ENCODE measurements at places on chromosomes 5 and 9.

GRCh38 chr9:69857828-69858227 is 37.2 kb downstream of the CFAP95 start:
- no peak for DNase-seq

DNA sequence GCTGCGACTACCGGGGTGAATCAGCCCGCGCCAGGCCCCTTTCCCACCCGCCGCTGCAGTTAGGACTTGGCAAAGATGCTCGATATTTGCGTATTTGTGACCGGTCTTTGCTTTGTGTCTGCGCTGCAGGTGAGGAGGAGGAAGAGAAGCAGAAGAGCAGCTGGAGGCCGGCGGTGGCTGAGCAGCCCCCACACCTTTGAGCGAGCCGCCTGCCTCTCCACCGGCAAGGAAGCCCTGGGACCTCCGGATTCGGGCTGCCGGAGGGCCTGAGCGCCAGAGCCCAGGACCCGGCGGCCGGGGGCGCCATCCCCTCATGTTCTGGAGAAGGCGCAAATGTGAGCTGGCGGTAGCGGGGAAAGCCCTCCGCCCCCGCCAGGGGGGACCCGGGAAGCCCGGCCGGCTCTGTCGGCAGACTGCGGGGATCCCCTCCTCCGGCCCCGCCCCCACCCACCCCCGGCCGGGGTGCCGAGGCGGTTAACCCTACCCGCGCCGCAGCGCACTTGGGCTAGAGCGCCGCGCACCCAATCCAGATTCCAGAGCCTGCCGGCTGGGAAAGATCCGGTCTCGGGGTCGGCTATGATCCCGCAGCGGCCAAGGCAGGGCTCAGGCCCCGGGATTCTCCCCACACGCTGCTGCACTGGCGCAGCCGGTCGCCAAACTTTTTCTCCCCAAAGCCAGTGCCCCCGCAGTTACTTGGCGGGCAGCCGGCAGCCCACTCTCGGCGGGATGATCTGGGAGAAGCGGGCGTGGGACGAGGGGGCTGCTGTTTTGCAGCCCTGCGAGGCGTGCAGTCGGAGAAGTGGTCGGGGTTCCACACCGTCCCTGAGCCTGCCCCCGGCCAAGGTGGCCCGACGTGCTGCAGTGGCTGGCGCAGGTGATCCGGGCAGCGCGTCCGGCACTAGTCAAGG is 800 bp upstream of the KCNN2 start:
- DNase-seq = no peak

GRCh38 chr9:130330202-130330862 is 64.8 kb downstream of the HMCN2 start:
- no peak for DNase-seq

- no peak for DNase-seq
These were observed 5.8 kb downstream of the ANKDD1B start for GRCh38 chr5:75616971-75617621.

DNA sequence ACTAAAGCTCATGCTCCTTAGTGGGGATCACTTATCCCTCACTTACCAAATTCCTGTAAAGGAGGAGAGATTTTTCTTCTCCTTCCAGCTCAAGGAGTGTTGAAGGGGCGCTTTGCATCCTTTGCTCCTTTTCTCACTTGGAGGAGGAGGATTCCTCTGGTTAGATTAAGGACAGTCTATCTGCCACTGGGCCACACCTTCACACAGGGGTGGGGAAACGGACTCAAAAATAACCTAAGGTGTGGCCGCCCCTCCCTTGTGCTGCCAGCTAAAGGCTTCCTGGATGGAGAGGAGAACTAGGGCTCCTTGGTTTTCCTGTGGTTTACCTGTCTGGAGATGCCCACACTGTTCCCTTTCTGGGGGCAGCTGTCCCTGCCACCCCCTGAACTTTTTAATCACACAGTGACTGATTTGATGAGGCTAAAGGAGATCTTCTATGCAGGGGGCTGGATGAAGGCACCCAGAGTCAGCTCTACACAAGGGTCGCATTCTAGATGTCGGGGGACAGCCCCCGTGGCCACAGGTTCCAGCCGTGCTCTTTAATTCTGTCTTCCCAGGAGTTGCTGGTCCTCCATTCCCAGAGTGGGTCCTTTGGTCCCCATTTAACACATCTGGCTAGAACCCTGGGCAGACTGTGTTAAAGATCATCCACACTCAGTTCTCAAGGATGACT is 14.4 kb downstream of the GLRX start:
- no peak for DNase-seq

DNA sequence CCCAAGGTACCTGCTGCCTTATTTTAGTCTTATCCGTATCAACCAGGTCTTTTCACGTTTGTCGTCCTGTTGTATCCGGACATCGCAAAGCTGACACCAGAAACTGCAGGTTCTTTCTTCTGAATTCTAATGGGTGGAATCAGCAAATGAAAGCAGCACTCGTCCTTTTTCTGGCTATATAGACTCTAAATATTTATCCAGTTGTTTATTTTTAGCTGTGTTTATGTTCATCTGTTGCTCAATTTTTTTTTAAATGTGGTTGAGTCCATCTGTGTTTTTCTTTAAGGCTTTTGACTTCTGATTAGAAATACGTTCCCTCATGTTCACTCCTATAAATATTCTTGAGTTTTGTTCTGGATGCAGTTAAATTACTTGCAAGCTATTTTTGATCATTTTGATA is 831.7 kb downstream of the MTRR start:
- DNase-seq = no peak

- no peak for DNase-seq
These were observed 5.4 kb downstream of the NNT start for GRCh38 chr5:43608406-43608805.

- DNase-seq = no peak
These were observed 97.6 kb upstream of the ADAMTS19 start for GRCh38 chr5:129362456-129362855.

GRCh38 chr9:18255747-18256146 is 218.2 kb upstream of the ADAMTSL1 start:
- DNase-seq = no peak

GRCh38 chr9:14526504-14526903 is 166.7 kb downstream of the ZDHHC21 start:
- no peak for DNase-seq

DNA sequence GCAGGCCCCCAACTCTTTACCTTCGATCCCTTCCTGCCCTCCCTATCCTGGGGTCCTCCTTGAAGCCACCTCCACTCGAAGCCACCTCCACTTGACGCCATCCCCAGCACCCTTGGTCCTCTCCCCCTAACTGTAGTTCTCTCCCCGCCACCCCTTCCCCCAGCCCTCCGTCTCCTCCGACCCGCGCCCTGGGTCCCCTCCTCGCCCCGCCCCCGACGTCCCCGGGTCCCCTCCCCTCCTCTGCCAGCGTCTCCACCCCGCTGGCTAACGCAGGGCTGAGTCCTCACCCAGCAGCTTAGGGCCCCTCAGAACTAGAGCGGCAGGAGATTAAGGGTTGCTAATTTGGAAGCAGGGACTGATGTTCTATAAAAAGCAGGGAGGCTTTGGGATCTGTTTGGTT is 30.6 kb upstream of the ANKRD33B start:
- no peak for DNase-seq

GRCh38 chr9:77847059-77847499 is 184.5 kb downstream of the GNAQ start:
- DNase-seq = no peak

DNA sequence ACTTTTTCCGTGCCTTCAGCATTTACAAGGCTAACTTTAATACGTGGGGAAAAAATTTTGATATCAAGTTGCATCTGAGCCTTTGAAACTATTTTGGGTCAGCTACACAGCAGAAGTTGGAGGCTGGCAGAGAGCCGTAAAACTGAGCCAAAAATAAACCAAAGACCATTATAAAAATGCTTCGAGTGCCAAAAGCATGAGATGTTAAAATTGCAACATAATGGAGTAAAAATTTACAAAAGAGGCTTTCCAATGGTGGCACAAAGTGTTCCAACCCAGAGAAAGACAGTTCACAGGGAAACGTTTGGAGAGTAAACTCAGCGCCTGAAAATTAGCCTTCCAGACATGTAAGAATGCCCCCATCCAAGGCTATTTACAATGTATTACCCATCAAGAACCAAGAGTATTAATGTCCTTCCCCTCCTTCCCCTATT is 190.3 kb downstream of the TLE1 start:
- no peak for DNase-seq

DNA sequence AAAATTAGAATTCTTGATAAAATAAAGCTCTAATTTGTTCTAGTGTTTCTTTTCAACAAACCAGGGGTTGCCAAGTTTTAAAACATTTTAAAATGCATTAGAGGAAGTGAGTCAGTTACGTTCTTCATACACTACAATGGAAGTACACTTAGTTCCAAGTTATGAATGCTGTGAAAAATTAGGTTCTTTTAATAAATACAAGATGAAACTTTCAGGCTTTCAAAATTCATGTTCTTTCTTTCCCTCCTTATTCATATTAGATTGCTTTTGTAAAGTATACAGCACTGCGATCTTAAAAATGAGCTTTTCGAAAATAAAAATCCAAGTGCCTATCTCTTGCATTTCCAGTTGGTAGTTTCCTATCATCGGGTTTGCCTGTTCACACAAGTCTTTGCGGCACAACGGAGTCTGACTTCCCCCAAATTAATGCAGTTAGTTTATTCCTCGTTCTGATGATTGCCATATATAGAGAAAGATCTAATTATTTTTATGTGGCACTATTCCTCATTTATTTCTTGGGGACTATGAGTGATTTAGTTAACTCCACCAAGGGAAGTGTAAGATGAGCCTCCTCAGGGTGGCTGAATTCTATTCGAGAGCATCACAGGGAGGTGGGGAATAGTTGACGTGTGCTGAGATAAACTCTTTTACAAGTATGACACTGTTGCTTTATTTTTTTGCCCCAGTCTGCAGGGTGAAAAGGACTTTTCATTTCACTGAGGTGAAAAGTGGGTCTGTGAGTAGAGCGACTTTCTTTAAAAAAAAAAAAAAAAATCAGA is 238.2 kb downstream of the CD180 start:
- DNase-seq = no peak

DNA sequence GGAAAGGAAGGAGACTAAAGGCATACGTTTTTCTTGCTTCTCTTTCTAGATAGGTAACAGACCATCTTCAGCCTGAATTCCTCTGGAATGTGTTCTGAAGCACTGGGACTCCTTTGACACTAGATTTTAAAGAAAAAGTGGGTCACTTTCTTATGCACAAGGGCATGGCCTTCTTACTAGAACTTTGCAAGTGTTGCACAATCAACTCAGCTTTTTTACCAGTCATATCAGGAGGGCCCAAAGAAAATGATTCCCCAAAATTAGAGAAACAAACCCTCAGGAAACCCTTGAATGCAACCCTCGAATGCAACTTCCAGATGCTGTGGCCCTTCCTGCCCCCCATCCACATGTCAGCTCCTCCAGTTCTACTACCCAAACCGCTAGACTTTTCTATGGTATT is 93.9 kb downstream of the YTHDC2 start:
- DNase-seq = no peak

DNA sequence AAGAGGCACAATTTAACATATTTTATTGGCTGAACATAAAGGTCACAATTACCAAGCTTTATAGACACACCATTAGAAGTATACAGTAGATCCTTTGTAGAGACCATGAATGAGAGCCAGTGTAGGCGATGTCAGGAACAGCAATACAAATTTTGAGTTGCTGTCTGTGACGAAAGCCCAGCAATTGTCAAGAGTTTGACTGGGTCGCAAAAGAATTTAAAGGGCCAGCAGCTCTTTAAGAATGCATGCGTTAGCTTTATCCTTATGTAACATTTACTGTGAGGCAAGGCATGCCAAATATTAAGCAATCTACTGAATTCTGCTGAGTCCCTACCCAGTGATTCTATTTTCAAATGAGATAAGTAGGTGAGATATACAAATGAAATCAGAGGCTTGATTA is 236.9 kb downstream of the ARRDC3 start:
- no peak for DNase-seq

- no peak for DNase-seq
These were observed 53.9 kb downstream of the CSNK1A1 start for GRCh38 chr5:149497357-149497756.

DNA sequence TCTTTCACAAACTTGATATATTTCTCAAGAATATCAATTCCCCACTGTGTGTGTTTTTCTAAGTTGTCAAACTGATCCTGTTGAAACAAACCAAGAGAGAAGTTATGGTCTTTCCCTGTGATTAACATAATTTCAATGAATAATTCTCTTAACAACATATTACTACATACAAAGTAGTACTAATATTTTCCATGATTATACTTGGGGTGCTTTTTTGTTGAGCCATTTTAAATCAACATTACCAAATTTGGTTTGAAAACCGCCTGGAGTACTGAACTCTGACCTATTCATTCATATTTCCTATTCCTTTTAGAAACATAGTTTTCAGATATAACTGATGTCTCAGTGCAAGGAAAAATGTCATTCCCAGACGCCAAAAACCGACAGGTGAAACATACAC is 48.1 kb downstream of the FNBP1 start:
- DNase-seq = no peak

DNA sequence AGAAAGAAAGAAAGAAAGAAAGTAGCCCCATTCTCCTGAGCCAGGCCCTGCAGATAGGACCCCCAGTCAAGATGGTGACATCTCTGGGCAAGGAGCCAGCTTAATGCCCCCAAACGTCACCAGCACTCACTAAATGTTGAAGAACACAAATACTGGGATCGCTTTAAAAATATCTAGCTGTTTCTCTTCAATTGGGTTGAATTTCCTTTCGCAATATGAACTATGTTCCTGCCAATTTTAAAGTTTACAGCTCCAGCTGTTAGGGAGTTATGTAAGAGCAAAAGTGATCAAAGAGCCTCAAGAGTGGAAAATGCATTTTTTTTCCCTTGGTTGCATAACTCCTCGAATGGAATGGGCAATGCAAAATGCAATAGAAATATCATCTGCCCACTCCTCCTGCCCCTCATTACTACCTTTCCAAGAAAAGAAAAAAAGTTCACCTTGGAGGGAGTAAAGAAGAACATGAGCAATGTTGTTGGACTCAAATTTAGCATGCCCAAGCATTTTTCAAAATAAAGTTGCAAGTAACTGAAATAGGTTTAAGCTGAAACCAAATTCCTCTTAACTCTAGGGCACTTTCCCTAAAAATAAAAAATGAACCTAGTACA is 244.2 kb upstream of the PIK3R1 start:
- no peak for DNase-seq

GRCh38 chr9:100082782-100083181 is 16.0 kb downstream of the ERP44 start:
- no peak for DNase-seq

DNA sequence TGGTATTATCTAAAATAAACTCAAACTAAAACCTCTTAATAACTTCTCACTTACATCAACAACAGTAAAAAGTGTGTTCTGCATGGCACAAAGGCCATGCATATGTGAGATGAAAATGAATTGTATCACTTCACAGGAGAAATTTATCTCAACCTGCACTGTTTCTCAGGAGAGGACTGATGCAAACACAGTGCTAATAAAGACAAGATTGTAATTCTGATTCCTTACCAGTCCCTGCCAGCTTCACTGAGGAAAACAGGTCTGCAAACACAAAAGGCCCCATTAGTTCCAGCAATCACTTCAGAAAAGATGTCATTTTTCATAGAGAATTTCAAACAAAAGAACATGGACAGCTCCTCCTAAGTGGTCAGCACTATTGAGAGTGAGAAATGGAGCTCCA is 117.3 kb upstream of the PDE4D start:
- DNase-seq = no peak

DNA sequence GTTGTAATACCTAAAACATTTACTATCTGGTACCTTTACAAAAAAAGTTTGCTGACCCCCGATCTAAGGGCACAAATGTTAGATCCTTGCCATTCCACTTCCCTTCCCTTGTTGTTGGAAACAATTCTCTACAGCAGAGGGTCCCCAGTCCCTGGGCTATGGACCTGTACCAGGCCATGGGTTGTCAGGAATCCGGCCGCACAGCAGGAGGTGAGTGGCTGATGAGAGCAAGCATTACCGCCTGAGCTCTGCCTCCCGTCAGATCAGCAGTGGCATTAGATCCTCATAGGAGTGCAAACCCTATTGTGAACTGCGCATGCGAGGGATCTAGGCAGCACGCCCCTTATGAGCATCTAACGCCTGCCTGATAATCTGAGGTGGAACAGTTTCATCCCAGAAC is 248.5 kb downstream of the AP3B1 start:
- no peak for DNase-seq
